Frontal cortex (tissue), 4 donors: ENCODE measurements at places on chromosomes 6 and 20. TPM values are rescaled to one million over a fixed set of nuclear protein-coding genes. Genes with fewer than 3 reads are reported as not detected.

Gene SEMG1
- total RNA-seq: not detected

Gene RSPO3
- total RNA-seq: 36.7 TPM

Gene RSPH9
- 6.1 TPM for total RNA-seq

Gene SOX4
- total RNA-seq: 418 TPM

Gene LTB
- total RNA-seq: not detected

Gene DPPA5
- not detected for total RNA-seq

Gene GUCA1A
- 1.2 TPM for total RNA-seq

Gene GPX5
- not detected for total RNA-seq

Gene PNLDC1
- total RNA-seq: not detected

Gene RAMACL
- total RNA-seq: 0.82 TPM

Gene CALHM5
- 0.41 TPM for total RNA-seq

Gene MEP1A
- total RNA-seq: not detected

Gene EPPIN
- total RNA-seq: not detected

Gene OPN5
- not detected for total RNA-seq

Gene MDFI
- 11.4 TPM for total RNA-seq

Gene KHDRBS2
- total RNA-seq: 62.4 TPM

Gene SLC32A1
- total RNA-seq: 7.7 TPM

Gene ADGB
- under 0.01 TPM for total RNA-seq

Gene PACRG
- 7.3 TPM for total RNA-seq

Gene SNRPB
- 59.1 TPM for total RNA-seq

Gene ACTL10
- total RNA-seq: 0.82 TPM

Gene DUSP15
- total RNA-seq: 9.8 TPM

Gene BCAS1
- total RNA-seq: 2.4 TPM

Gene MYH7B
- not detected for total RNA-seq

Gene C6orf52
- total RNA-seq: 0.82 TPM

Gene SLC2A10
- 3.7 TPM for total RNA-seq
